ENCODE measurements at places on chromosomes 12 and 14.

- no peak for DNase-seq
Measured at GRCh38 chr12:53939141-53940108, 794 bp downstream of the HOXC13 start.

DNA sequence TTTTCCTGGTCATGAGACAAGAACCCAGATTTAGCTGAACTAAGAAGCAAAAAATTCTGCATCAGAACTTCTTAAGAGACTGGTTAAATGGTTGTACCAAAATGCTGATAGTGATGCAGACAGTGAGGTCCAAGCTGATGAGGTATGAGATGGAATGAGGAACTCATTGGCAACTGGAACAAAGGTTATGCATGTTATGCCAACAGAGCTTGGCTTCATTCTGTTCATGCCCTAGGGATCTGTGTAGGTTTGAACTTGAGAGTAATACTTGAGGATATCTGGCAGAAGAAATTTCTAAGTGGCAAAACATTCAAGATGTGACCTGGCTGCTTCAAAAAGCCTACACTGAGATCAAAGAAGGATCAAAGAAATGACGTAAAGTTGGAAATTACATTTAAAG lies 398.0 kb downstream of the FSCB start:
- no peak for DNase-seq

GRCh38 chr12:109140560-109140959 lies 24.2 kb downstream of the ACACB start:
- DNase-seq: no peak

DNA sequence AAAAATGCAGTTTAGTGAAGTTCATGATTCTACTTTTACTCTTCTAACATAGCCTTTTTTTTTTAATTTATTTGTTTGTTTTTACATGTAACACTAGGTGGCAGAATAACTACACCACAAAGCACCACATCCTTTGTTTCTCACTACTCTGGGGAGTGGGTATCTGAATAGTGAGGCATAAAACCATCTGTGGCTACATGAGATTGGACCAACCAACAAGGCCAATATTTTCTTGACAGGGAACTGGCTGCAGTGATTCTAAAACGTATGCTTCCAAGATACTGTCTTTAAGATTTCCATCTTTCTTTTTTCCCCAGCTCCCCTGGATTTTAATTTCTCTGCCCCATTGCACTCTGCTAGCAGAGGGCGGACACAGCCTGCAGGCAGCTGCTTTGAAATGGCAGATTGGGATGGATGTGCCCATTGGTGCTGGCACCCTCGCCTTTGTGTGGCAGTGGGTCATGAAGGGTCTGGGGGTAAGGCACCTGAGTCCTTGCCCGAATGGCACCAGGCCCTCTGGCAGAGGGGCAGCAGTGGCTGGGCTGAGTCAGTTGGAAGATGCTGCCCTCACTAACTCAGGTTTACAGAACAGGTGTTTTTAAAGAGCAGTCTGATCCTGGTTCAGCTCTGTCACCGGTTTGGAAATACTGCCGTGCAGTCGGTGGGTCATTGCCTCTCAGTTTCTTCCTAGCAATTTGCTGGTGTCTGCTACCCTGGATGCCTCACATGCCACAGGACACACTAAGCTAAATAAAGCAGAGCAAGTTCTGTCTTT lies 429.1 kb downstream of the RAD51B start:
- peak; percentile 37 for DNase-seq

GRCh38 chr12:98656289-98657101 lies 11.4 kb downstream of the APAF1 start:
- DNase-seq: no peak

DNA sequence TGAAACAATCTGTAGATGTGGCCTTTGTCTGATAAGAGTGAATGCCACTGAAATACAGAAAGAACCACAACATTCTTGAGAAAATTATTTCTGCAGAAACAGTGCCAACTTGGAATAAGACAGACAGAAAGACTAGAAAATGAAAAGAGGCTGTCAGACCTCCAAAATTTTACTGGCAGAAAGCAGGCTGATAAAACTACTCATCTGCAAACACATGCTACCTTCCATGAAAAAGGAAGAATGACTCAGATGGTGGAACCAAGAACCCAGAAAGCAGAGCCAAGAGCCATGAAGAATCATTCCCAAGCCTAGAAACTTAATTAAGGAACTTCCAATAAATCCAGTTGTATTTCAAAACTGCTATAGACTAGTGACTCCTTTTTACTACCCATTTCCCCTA lies 31.9 kb upstream of the OSBPL8 start:
- DNase-seq: no peak

DNA sequence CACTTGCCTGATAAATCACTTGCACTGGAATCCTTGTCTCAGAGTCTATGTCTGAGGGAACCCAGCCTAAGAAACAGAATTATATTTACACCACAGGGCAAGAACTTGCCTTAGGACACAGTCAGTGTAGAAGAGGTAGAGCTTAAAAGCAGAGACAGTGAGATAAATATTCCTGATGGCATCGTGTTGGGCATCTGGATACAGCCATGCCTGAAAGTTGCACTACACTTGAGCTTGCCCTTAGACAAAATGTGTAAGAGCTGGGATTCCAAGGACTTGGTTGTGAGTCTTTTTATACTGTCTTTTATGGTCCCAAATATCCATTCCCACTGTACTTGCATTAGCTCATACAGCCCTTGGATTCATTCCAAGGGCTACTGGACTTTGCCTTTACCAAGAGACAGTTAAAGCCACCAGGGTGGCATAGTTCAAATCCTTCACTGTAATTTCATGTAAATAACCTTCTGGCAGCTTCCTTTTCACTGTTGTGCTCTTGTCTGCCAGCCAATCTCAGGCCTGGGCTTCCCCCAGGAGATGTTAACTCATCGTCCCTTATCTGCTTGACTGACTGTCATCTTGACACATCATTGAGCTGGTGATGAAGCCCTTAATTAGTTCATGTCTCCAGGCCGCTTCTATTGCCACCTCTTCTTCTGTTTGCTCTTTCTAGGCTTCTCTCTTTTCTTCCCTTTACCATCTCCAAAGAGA lies 577.9 kb upstream of the TBX3 start:
- DNase-seq: no peak

- DNase-seq: no peak
Measured at GRCh38 chr12:13956060-13956590, 25.3 kb downstream of the GRIN2B start.

GRCh38 chr14:51228890-51229289 lies 11.2 kb upstream of the TMX1 start:
- DNase-seq: no peak

GRCh38 chr12:11901701-11902524 lies 168.8 kb upstream of the BCL2L14 start:
- DNase-seq: no peak

GRCh38 chr14:55740649-55740989 lies 160.6 kb downstream of the KTN1 start:
- no peak for DNase-seq

- DNase-seq: no peak
Measured at GRCh38 chr12:115322275-115322674, 638.3 kb upstream of the TBX3 start.

DNA sequence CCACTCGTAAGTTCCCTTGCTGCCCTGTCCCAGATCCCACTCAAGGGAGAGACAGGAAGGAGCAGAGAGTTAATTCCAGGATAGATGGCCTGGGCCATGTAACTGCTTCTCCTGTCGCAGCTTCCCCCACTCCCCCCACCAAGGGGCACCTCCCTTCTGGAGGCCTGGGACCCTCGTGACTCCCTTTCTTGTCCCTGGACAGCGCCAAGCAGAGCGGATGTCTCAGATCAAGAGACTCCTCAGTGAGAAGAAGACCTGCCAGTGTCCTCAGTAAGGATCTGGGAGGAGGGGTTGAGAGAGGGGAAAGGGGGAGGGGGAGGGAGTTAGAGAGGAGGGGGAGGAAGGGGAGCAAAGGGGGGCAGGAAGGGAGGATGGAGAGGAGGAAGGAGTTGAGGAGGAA lies 3.0 kb upstream of the GPR162 start:
- no peak for DNase-seq

- no peak for DNase-seq
Measured at GRCh38 chr12:47397664-47398281, 308.1 kb downstream of the RPAP3 start.

DNA sequence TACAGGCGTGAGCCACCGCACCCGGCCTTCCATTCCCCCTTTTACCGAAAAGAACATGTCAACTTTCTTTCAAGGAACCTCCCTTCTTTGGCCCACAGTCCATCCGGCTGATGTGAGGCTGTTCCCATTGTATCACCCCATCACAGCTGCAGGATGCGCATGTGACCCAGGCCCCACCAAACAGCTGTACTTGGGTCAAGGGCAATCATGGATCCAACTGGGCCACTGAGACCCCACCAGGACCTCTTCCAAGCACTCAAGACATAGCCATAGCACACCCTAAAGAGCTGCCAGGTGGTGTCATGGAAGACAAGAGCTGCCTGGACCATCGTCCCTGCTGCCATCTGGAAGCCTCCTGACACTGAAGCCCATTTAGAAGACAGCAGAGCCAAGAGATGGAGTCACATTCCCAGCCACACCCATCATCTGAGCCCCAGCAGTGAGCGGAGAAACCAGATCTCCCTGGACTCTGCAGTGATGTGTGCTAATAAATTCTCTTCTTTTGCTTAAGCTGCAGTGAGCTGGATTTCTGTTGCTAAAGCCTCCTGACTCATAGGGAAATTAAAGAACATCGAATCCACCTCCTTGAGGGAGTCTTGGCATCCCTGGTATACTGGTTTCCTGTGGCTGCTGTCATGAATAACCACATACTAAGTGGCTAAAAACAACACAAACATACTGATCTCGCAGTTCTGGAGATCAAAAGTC lies 105.6 kb downstream of the KSR2 start:
- no peak for DNase-seq

GRCh38 chr14:53148671-53149070 lies 4.5 kb downstream of the DDHD1 start:
- peak; percentile 20 for DNase-seq

DNA sequence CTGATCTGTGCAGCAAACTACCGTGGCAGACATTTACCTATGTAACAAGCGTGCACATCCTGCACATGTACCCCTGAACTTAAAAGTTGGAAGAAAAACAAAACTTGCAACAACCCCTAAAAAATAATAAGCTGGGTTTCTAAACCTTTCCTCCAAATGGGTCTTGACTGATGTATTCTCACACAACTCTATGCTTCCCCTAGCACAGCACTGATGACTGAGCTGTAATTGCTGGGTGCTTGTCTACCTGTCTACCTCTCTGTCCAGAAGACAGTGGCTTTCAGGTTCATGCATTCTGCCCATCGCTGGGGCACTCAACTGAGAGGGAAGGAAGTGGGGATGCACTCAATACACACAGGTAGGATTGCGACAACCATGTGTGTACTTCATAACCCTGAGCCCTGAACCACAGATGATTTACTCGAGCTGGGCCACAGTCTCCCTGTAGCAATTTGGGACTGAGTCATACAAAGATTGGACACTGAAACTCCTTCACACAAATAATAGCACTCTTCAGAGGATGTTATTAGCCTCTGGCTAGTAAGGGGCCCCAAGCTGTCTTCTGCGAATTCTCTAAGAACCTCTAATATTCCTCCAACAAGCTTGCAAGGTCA lies 44.8 kb upstream of the TMPO start:
- no peak for DNase-seq

- no peak for DNase-seq
Measured at GRCh38 chr12:78431931-78432330, 432.6 kb upstream of the SYT1 start.

DNA sequence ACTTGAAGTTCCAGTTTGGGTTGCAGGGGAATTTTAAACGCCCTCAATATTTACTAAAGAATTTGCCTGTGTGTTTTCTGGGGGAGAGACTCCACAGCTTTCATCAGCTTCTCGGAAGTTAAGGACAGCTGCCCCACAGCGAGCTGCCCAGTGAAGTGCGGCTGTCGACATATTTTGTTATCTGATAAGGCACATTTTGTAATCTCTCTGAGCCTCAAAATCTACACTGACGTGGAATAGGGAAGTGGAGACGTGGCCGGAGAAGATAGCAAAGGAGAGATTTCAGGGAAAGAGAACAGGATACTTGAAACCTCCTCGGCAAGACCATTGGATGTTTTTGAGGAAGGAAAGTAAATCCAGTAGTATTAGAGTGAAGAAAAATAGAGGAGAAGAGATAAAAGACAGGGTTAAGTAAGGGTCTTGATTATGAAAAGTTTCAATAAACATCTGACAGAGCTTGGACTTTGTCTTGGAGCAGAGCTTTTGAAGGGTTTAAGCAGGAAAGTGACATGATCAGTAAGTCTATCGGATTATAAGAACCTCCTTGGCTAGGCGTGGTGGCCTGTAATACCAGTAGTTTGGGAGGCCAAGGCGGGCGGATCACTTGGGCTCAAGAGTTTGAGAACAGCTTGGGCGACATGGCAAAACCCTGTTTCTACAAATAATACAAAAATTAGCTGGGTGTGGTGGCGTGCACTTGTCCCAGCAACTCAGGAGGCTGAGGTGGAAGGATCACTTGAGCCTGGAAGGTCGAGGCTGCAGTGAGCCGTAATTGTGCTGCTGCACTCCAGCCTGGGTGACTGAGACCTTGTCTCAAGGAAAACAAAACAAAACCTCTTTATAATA lies 1.1 kb downstream of the POLR3B start:
- DNase-seq: no peak

- no peak for DNase-seq
Measured at GRCh38 chr14:38143659-38144505, 63.8 kb upstream of the SSTR1 start.

DNA sequence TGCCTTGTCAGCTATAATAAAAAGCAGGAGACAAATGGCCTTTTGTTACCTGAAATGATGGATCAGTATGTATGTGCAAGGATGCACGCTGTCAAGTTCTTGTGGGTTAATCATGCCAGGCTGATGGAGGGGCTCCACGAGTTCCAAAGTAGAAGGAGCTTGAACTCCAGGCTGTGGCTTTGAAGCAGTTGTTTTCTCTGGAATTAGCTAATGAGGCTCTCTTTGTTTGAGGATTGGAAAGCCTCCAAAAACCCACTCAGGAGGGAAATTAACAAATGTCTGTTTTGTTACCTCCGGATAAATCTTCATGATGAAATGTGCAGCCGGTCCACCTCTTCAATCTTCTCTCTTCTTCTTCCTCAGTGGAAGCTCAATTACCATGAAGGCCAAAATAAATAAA lies 605.5 kb downstream of the DIO2 start:
- no peak for DNase-seq

- no peak for DNase-seq
Measured at GRCh38 chr12:118344829-118345228, 27.9 kb downstream of the TAOK3 start.

GRCh38 chr12:1324910-1325309 lies 269.5 kb downstream of the FBXL14 start:
- DNase-seq: no peak

GRCh38 chr14:53979747-53980642 lies 23.4 kb upstream of the BMP4 start:
- DNase-seq: no peak

GRCh38 chr12:3182426-3182825 lies 105.2 kb downstream of the TSPAN9 start:
- DNase-seq: no peak

- no peak for DNase-seq
Measured at GRCh38 chr12:41293011-41293410, 104.9 kb downstream of the PDZRN4 start.

Measured in GM18507 (cell line).